T-helper 1 cell treated with Interleukin-12 subunit alpha and Interleukin-12 subunit beta and Interleukin-4 antibody, amounts not matched to agents 30 ng/mL and 1 ng/mL, for 36 hours (primary cell): ENCODE measurements at places on chromosomes 7 and 10. TPM values are rescaled to one million over a fixed set of nuclear protein-coding genes. Genes with fewer than 3 reads are reported as not detected.

TRUB1 gene
- 13.7 and 14.2 TPM in 2 replicates for total RNA-seq

C10orf71 gene
- total RNA-seq = not detected in 2 replicates

SERPINE1 gene
- 0.17 TPM in 1 of 2 replicates, not detected in the other for total RNA-seq

CFAP58 gene
- 0.15 and 0.34 TPM in 2 replicates for total RNA-seq

ANKRD7 gene
- not detected in 2 replicates for total RNA-seq

HOXA5 gene
- not detected in 2 replicates for total RNA-seq

CYP3A4 gene
- not detected in 2 replicates for total RNA-seq

UCMA gene
- total RNA-seq = not detected in 2 replicates

RNF133 gene
- not detected in 2 replicates for total RNA-seq

ZNF239 gene
- 0.96 and 1.4 TPM in 2 replicates for total RNA-seq

BTBD16 gene
- not detected in 2 replicates for total RNA-seq

AMPH gene
- total RNA-seq = not detected in 2 replicates

MYO3A gene
- not detected in 2 replicates for total RNA-seq

VSTM4 gene
- total RNA-seq = 0.07 and 0.10 TPM in 2 replicates

PSPH gene
- total RNA-seq = 9.0 and 11.7 TPM in 2 replicates

SEMA3C gene
- not detected in 2 replicates for total RNA-seq

ZNF365 gene
- total RNA-seq = 0.05 TPM in 1 of 2 replicates, not detected in the other

TCAF2 gene
- 28.7 and 31.2 TPM in 2 replicates for total RNA-seq

CPED1 gene
- 0.15 TPM in 1 of 2 replicates, not detected in the other for total RNA-seq

VGF gene
- 0.20 and 0.37 TPM in 2 replicates for total RNA-seq

FEZF1 gene
- total RNA-seq = not detected in 2 replicates

NPM3 gene
- total RNA-seq = 33.3 and 35.2 TPM in 2 replicates

AOAH gene
- 20.8 and 28.1 TPM in 2 replicates for total RNA-seq

PLXDC2 gene
- total RNA-seq = 0.10 TPM in 1 of 2 replicates, not detected in the other

HOXA6 gene
- total RNA-seq = not detected in 2 replicates

GDI2 gene
- 231 and 232 TPM in 2 replicates for total RNA-seq

TLX1 gene
- not detected in 2 replicates for total RNA-seq

PDZD7 gene
- total RNA-seq = 0.46 and 0.71 TPM in 2 replicates

STAMBPL1 gene
- total RNA-seq = 36.5 and 44.3 TPM in 2 replicates

BUD31 gene
- total RNA-seq = 111 and 118 TPM in 2 replicates

DLX5 gene
- total RNA-seq = not detected in 2 replicates
